Stimulated activated CD4-positive, alpha-beta T cell treated with anti-CD3 and anti-CD28 coated beads, Interleukin-12 subunit alpha, Interleukin-12 subunit beta, amount 100 ng/mL, for 48 hours (primary cell): ENCODE measurements at places on chromosomes 1 and 21.
A peak's percentile ranks its signal among the peaks of the same experiment; 100 is the strongest.

DNA sequence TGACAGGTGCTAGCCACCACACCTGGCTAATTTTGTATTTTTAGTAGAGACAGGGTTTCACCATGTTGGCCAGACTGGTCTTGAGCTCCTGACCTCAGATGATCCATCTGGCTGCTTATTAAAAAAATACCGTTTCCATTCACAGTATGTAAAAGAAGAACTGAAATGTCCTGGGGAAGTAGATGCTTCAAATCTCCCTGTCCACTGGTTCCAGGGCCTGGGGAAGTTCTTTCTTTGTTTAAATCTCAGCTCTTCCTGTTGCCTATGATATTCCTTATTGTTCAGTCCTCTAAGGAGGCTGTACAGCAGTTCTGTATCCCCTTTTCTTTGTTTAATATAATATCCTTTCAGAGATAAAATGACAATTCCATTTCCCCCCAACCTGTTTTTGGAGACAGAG, 47.4 kb downstream of the ZMYM1 start:
- no peak for DNase-seq

GRCh38 chr1:43786201-43786958, 79.0 kb downstream of the ST3GAL3 start:
- no peak for DNase-seq

DNA sequence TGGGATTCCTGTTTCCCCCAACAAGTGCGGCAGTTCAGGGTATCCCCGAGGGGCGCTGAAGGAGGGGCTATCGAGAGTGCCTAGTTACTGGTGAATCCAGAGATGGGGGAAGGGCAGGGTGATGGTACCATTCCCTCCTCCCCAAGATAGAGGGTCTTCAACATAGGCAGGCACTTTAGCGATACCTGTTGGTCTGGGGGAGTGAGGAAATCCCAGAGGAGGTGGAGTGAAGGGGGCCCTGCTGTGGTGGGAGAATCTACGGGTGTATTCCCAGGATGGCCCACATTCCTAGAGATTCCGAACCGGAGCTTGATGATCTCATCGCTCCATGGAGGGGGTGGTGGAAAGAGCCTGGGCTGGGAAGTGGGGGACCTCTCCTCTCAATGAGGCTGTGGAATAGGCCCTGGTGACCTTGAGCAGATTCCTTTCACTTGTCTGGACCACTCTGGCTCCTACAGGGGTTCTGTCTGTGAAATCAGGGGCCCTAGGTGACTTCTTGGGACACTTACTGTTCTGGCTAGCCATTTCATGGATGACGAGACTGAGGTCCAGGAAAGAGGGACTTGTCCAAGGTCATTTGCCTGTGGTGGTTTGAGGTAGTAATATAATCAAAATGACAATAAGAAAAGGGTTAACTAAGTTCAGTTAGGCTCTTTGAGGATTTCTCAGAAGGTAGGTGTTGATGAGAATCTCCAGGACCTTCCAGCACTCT, 52.7 kb upstream of the SYNC start:
- DNase-seq, result no peak

DNA sequence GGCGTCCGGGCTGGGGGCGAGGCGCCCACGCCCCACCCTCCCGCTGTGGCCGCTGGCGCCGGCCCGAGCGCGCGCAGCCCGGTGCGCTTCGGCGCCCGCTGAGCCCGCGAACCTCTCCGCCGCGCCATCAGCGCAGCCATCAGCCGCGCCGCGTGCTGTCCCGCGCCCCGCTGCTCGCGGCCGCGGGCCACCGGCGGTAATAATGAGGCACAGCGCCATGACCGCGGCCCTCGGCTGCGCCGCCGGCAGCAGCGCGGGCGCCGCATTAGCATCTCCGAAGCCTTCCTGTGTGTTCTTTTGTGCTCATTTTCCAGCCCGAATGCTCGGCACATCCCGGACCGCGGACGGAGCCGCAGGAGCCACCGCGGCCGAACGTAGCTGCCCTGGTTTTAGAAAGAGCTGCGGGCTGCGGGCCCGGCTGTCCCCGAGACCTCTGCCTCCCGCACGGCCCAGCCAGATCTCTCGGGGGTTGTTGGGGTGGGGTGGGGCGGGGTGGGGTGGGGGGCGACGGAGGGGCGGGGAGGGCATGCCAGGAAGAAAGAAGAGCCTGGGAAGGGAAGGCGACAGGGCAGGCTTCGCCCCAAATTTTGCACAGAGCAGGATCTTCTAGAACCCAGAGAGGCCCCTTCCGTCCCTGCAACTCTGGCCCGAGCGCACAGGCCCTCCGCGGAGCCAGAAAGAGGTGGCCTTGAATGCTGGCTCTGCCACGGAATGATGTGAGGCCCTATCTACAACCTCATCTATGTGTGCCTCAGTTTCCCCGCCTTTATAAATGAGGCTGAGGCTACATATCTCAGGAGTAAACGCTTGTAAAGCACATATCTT, 55.3 kb downstream of the RRAGC start:
- no peak for DNase-seq

- no peak for DNase-seq
Observed at GRCh38 chr1:166272851-166273250, 106.0 kb upstream of the FAM78B start.

DNA sequence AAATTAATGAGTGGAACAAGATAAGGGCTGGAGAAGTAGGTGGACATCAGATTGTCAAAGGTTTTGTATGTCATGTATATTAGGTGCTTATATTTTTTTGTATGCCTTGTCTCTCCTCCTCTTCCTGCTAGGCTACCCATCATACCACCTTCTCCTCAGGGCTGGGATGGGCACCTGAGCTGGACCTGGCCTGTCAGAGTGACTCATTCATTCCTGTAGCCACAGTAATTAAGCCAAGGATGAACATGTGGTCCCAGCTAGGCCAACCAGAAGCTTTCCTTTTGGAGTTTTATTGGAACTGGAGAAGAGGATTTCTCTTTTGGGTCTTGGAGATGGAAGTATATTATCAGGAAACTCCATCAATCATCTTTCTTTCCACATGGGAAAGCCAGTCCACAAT, 21.2 kb downstream of the PTGS2 start:
- DNase-seq, result no peak

DNA sequence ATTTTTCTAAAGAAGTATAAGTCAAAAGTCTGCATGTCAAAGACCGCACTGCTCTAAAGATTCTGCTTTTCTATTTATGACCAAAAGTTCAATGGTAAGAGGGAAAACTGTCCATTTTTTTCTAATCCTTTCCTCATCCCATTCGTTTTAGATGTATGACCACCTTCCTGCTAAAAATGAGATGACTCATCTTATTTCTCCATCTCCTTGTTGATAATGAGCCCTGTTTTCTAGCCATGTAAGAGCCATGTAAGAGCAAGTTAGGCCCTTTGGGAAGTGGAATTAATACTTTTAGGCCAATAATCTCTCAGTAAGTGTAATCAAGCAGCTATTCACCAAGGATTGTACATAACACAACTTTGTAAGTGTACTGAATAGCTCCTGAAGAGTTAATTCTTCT, 475.6 kb upstream of the B3GALT2 start:
- no peak for DNase-seq

DNA sequence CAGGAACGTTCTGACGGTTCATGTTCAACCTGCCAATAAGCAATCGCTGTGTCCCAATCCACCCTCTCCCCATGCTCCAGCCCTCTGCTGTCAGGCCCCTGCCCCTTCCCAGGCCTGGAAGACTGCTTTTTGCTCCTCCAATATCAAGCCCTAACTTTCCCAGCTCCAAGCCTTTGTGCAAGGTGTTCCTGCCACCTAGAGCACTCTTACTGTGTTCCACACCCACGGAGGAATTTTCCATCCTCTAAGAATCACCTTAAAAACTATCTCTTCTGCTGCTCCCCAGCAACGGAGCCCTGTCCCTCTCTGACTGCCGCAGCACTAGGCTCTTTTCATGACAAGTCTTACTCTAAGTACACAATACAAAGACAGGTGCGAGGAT, 657.9 kb downstream of the AJAP1 start:
- DNase-seq, result no peak

DNA sequence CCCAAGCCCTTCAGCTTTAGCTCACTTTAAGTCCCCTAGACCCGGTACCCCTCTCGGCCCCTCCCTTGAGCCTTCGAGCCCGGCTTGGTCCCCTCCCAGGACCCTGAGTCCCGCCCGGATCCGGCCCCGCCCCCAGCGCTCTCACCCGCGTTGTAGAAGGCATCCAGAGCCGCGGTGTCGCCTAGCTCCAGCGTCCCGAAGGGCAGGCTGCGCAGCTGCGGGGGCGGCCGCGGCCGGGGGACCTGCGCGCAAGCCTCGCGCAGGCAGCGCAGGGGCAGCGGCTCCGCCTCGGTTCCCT, 699 bp downstream of the MAP3K6 start:
- peak; percentile 73 for DNase-seq

DNA sequence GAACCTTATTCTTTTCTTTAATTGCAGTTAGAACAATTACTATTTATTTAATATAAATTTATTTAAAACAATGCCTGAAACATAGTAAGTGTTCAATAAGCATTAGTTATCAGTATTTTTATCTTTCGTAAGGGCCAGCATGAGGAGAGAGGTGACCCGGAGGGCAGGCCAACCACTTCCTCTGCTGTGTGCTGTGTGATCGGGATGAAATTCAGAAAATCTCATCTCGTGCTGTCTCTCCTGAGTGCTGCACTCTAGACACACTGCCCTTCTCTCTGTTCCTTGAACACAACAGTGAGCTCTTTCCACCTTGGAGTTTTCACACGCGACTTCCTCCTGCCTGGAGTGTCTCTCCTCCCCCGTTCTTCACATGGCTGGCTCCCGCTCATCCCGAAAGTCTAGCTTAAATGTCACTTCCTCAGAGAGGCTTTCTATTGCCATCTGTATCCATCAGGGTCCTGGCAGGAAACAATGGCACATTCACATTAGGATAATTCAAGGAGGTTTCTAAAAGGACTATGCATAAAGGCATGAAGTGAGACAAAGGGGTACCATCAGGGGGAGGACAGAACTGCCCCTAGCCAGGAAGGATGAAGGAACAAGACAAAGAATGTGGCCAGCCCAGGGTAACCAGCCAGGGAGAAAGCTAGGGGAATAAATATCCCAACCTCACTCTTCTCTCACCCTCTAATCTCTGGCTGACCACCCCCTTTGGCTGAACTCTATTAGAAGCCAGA, 142.6 kb upstream of the GJB5 start:
- no peak for DNase-seq

- DNase-seq, result no peak
Observed at GRCh38 chr1:177632923-177633615, 336.8 kb downstream of the SEC16B start.

DNA sequence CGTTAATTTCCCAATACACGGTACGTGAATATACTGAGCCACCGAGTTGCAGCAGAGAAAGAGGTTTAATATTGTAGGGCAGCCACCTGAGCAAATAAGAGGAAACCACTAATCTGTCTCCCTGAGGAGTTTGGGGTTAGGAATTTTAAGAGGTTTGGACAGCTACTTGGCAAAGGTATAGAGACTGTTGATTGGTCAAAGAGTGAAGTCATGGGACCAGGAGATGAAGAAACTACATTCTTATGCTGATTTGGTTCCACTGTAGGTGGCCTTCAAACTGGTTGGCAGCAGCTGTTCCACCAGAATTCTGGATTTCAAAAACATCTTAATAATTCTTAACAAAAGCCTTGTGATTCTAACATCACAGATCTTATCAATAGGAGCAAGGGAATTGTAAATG, 485.4 kb upstream of the PRMT6 start:
- DNase-seq, result no peak

DNA sequence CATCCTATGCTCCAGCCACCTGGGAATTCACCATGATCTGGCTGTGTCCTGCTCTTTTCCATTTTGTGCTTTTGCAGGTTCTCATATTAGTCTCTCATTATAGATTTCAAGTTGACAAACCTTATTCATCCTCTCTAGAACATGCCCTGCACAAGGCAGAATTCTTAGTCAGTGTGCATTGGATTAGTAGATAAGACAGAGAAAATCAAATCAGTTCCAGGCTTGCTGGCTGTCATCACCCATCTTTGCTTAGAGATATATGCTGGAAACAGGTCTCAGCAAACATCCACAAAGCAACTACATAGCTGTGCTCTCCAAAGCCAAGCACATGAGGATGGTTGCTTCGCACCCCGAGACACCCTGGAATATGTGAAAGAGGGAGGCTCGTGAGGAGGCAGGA, 24.8 kb downstream of the TSPAN2 start:
- no peak for DNase-seq

GRCh38 chr1:199490769-199491527, 536.6 kb upstream of the NR5A2 start:
- no peak for DNase-seq

- no peak for DNase-seq
Observed at GRCh38 chr1:83857103-83857502, 141.8 kb downstream of the TTLL7 start.

DNA sequence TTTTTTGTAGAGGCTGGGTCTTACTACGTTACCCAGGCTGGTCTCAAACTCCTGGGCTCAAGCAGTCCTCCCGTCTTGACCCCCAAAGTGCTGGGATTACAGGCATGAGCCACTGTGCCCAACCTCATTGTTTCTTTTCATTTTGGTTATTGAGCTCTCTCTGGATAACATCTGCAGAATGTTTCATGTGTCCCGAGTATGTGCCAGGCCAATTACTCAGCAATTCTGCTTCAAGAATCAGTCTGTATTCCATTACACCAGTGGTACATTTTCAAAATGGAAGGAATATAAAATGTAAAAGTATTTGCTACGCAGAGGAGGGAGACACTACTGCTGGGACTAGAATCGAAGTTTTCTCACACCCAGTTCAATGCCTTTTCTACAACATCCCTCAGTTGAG, 1.7 kb upstream of the ELOA start:
- no peak for DNase-seq

DNA sequence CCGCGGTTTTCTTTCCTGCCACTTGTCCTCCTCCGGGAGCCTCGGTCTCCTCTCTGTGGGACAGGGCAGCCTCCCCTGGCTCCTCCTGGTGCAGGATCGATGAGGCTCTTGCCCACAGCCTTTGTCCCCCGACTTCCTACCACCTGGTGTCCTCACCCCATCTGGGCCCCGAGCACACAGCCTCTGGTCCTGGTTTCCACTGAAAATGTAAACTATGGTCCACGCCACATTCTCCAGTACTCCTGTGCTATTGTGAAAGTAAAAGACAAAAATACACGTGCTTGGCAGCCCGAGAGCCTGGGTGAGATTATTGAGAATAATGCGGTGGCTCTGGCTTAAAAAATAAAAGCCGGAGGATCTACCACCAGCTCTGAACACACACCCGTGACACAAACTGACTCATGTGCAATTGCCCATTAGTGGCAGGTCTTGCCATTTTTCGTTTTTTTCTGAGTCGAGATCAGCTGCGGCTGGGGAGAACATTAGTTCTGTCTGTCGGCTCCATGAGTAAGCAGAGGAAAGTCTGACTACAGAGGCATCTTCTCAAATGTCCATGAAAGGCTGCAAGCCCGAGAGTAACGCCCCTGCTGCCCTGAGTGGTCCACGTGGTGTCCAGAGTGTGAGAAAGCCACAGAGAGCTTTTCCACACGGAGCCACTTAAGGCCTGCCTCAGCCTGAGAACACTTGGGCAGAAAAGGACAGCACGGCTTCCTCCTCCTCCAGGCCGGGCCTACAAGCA, 5.7 kb upstream of the COL6A2 start:
- DNase-seq, result no peak

- DNase-seq, result no peak
Observed at GRCh38 chr1:204760350-204760749, 74.8 kb upstream of the LRRN2 start.

- no peak for DNase-seq
Observed at GRCh38 chr1:109547463-109548320, 723 bp upstream of the GNAI3 start.

- DNase-seq, result no peak
Observed at GRCh38 chr1:207486198-207486597, 9.8 kb upstream of the CR1 start.

- no peak for DNase-seq
Observed at GRCh38 chr1:23657659-23658275, 33.8 kb upstream of the RPL11 start.
